ENCODE measurements at places on chromosomes 4 and X. TPM values are rescaled to one million over a fixed set of nuclear protein-coding genes. Genes with fewer than 3 reads are reported as not detected.

Gene RGN
- total RNA-seq: not detected

Gene MAOA
- not detected for total RNA-seq

- DNase-seq: no peak
These were observed 78.2 kb downstream of the EPHA5 start for GRCh38 chr4:65592089-65592488.

- no peak for DNase-seq
These were observed 75.9 kb downstream of the SHISA3 start for GRCh38 chr4:42473071-42473684.

DNA sequence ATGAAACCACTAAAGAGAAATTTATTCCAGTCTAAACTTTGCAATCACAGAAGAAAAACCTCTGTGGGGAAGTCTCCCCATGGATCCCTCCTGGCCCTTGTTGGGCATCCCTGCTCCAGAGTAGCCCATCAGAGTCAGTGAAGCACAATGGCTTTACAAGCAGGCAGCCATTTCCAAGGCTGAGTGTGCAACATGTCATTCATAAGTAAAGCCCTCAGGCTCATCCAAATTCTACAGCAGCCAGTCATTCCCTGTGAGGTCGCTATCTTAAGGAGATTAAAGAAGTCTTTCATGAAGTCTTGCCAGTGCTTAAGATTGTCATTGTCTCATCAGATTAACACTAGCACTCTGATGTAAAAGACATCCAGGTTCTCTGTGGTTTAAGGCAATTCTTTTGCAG is 17.0 kb upstream of the MAPK10 start:
- no peak for DNase-seq
